ENCODE measurements at places on chromosomes 13 and 19.

- no peak for DNase-seq
Measured at GRCh38 chr19:6750062-6750461, 10.6 kb downstream of the TRIP10 start.

GRCh38 chr13:107427536-107427935 is 787.8 kb downstream of the LIG4 start:
- no peak for DNase-seq

DNA sequence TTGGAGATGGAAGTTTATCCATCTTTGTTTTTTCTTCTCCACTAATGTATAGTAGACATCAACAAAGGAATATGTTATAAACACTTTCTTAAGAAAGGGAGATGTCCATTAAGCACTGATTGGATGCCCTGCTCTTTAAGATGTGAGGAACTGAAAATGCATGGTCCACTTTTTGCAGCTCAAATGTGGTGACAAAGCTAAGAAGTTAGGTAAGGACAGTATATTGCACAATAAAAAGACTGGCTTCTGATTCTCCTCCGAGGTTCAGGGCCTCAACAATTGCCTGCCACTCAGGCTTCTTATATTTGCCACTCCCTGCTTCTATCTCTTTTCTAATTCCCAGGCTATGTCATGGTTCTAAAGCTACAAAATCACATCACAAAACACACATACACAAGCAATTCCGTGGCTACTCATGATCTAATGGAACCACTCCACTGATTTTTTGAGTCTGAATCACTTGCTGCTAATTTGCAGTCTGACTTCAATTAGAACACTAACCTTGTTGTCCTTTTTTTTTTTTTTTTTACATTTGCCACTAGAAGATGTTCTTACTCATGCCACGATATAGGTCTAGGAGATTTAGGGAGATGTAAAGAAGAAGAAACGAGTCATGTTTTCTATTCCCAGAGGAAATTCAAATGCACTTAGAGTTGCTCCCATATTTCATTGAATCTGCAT is 29.6 kb upstream of the TNFSF11 start:
- no peak for DNase-seq

GRCh38 chr19:34075661-34076091 is 96.6 kb upstream of the LSM14A start:
- DNase-seq, result no peak

DNA sequence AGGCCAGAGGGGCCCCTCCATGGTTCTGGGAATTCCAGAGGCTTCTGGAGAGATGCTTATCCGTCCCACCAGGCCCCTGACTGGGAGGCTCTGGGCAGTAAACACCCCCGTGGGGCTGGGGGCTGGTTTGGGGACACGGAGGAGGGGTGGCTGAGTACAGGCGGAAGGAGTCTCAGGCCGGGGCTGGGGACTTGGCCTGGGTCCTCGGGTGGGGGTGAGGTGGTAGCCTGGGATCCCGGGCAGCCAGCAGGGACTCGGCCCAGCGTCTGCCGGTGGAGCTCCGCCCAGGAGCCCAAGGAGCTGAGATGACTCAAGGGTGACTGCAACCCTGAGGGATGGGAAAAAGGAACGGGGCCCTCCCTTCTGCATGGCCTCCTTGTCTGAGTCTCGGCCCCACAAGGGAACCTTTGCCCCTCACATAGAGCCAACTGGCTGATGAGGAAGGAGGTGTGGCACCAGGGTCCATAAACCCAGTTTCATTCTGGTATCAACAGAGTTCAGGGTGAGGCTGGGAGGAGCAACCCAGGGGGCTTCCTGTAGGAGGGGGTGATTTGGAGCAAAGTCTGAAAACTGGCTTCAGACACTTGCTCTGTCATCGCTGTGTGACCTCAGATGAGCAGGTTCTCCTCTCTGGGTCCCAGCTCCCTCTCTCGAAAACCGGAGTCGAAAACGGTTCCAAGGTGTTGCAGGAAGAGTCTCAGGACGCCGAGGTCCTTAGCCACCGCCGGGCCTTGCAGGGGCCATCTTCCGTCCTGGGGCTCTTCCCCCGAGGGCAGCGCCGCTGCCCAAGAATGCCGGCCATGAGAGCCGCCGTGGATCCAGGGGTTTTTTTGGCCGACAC is 809 bp downstream of the MISP start:
- no peak for DNase-seq

DNA sequence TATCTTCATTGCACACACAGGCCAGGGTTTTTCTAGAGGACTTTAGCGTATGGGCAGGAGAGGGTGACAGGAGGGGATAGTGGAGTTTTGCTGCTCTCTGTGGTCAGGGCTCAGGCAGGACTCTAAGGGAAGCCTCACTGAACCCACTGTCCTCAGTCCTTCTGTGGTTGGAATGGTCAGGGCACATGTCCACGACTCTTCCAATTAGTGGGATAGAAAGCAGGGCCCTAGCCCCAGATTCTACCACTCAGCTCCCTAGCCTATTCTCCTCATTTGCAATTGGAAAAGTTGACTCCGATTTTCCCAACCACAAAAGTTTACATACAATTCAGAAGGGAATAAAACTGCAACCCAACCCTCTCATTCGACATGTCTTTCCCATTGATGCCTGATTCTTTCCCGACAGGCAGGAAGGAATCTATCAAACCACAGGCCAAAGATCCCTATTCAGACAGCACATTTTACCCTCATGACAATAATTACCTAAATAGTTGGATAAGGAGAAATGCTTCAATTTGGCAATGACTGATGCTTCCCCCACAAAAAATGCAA is 38.2 kb downstream of the TGDS start:
- no peak for DNase-seq

All from kidney (tissue), 22 donors.